ENCODE measurements at places on chromosomes 3 and 15.
A peak's percentile ranks its signal among the peaks of the same experiment; 100 is the strongest.

DNA sequence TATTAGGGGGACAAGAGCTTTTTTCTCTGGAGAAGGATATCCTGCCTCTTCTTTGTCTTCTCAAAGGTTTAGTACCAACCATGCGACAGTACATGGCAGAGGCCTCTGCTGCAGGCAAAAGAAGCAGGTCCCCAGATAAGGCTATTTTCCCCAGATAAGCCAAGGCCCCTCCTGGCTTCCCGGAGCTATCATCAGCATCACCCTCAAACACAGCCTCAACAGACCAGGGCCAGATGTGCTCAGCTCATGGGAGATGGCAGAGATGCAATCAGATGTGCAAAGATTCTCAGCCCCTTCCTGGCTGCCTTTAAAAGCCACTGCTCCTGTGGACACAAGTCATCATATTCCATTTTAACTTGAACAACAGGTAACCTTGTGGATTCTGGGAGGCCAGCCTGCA lies 49.0 kb downstream of the NTRK3 start:
- DNase-seq, result no peak

GRCh38 chr15:31472636-31473384 lies 146.2 kb downstream of the KLF13 start:
- peak; percentile 67 for DNase-seq

- no peak for DNase-seq
Observed at GRCh38 chr15:60620708-60621107, 141.8 kb upstream of the ICE2 start.

DNA sequence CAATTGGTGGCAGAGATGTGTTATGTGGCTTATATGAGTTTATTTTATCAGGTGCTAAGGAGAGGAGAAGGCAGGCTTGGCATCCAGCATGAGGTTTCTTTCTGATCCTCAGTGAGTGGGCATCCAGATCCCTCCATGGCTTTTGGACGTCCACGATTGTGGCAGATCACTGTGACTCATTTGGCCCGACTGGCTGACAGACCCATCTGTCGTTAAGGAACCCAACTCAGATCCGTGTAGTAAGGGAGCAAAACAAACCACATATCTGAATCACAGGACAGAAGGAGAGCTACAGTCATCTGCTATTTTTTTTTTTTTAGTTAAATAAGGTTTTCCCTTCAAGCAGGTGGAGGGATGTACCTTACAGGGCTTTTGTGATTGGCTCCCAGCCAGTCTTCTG lies 197.0 kb upstream of the KCNH8 start:
- no peak for DNase-seq

DNA sequence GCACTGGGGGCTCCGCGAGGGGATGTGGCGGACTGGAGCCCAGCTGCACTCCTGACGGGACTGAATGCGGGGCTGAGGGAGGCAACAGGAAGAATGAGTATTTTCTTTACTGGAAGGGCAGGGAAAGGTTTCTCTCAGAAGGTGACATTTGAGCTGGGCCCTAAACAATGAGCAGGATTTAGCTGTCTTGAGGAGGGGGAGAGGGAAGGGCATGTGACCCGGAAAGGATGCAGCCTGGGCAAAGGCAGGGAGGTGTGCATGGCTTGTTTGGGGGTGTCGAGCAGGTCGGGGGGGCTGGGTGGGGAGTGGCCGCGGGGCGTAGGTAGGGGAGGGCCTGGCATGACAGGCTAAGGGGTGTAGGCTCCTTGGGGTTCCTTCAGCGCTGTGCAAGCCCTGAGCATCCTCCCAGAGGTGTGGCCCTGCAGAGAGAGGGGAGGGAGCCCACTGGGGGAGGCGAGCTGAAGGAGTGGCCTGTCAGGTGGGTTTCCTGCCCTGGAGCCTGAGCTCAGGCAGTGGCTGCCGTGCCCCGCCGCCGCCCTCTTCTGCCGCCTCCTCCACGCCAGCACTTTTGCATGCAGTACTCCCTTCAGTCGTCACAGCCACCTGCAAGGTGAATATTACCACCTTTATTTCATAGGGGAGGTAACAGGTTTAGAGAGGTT lies 17.2 kb upstream of the ANKDD1A start:
- no peak for DNase-seq

DNA sequence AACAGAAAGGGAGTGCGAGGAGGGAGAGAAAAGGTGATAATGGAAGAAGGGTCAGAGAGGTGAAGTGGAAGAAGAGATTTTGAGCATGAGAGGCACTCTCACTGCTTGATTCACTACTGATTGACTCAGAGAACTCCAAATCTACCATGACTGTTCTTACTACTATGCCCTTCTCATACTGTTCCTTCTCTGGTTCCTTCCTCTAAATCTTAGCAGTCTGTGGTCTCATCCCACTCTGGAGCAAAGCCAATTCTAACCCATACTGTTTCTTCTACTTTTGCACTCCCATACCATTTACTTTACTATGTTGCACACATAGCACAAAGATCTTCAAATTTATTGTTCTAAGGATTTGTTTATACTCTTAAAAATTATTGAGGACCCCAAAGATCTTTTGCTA lies 100.8 kb downstream of the DTWD1 start:
- DNase-seq, result no peak

DNA sequence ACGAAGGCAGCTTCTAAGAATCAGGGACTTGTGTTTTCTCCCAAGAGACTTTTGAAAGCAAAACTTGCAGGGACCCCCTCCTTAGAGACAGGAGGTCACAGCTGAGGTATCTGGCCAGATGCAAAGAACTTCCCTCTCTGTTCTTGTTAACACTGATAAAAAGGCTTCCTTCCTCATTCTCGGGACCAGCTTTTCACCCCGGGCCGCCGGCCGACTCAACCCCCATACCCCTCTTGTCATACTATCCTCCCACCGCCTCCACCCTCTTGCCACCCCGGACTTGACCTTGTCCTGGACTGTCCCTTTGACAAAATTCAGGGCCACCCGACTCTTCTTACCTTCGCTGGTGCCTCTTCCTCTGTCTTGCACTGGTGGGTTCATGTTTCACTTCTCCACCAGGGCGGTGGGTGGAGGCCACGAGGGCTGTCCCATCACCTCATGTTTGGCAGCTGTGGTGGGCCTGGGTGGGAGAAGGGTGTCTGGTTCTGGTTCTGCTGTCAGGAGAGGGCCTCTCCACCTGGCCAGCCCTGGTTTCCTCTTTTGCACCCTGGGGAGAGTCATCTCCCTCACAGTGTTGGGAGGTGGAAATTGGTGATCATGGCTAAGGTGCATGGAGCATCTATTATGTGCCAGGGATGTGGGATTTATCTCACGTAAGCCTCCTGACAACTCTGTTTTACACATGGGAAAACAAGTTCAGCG lies 32.5 kb downstream of the BHLHE40 start:
- no peak for DNase-seq

DNA sequence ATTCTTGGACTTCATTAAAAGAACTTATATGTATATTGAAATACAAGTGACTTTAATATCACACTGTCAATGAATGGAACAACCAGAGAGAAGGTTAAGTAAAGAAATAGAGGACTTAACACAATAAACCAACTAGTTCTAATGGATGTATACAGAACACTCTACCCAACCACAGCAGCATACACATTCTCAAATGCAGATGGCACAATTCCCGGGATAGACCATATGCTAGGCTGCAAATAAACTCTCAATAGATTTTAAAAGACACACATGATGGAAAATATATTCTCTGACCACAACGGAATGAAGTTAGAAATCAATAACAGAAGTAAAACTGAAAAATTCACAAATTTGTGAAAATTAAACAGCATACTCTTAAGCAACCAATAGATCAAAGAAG lies 214.3 kb upstream of the LINGO1 start:
- no peak for DNase-seq

- no peak for DNase-seq
Observed at GRCh38 chr3:66432767-66433521, 67.9 kb downstream of the LRIG1 start.

- DNase-seq, result no peak
Observed at GRCh38 chr3:61569856-61570580, 8.6 kb downstream of the PTPRG start.

DNA sequence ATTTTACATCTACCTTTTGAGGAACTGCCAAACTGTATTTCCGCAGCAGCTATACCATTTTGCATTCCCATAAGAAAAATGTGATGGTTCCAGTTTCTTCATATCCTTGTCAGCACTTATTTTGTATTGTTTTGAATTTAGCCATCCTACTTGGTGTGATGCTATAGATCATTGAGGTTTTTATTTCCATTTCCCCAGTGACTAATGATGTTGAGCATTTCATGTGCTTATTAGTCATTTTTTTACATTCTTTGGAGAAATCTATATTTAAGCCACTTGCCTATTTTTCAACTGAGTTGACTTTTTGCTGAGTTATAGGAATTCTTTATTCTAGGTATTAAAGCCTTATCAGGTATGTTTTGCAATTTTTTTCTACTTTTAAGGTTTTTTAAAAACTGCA lies 347.6 kb upstream of the RARB start:
- DNase-seq, result no peak

Measured in left forelimb (tissue), 1 donor.